ENCODE measurements at places on chromosomes 2 and 18. TPM values are rescaled to one million over a fixed set of nuclear protein-coding genes. Genes with fewer than 3 reads are reported as not detected.

RND3 gene
- 21.8 TPM for total RNA-seq

RAMP1 gene
- 69.5 TPM for total RNA-seq

CIDEA gene
- 18.8 TPM for total RNA-seq

PROC gene
- total RNA-seq = not detected

GRCh38 chr2:83068714-83069113, 1390.4 kb downstream of the SUCLG1 start:
- no peaks in the 10 kb centered on the region for H3K36me3 ChIP-seq
- no peak overlapping the region for H3K4me3 ChIP-seq
- no peak for DNase-seq
- no peaks in the 10 kb centered on the region for H3K4me1 ChIP-seq
- no peak overlapping the region for H3K27ac ChIP-seq

GRCh38 chr2:23005469-23005868, 379.5 kb upstream of the KLHL29 start:
- no peaks in the 10 kb centered on the region for H3K36me3 ChIP-seq
- H3K4me3 ChIP-seq = no peak overlapping the region
- H3K4me1 ChIP-seq = no peaks in the 10 kb centered on the region
- DNase-seq = no peak
- H3K27ac ChIP-seq = no peak overlapping the region

- no peaks in the 10 kb centered on the region for H3K4me1 ChIP-seq
- no peak overlapping the region for H3K27ac ChIP-seq
- H3K4me3 ChIP-seq = no peak overlapping the region
- H3K36me3 ChIP-seq = no peaks in the 10 kb centered on the region
- no peaks in the 10 kb centered on the region for H3K27me3 ChIP-seq
- DNase-seq = no peak
Measured at GRCh38 chr2:227853204-227853629, 18.2 kb upstream of the DAW1 start.

GRCh38 chr2:162215162-162215561, 28.1 kb downstream of the FAP start:
- DNase-seq = no peak
- H3K27me3 ChIP-seq = no peaks in the 10 kb centered on the region
- no peak overlapping the region for H3K4me3 ChIP-seq
- H3K4me1 ChIP-seq = no peaks in the 10 kb centered on the region
- H3K27ac ChIP-seq = no peak overlapping the region

GRCh38 chr18:3970929-3971328, 484.2 kb downstream of the DLGAP1 start:
- H3K27me3 ChIP-seq = no peaks in the 10 kb centered on the region
- no peaks in the 10 kb centered on the region for H3K4me1 ChIP-seq
- DNase-seq = no peak
- H3K4me3 ChIP-seq = no peak overlapping the region

GRCh38 chr2:111226876-111227700, 106.4 kb downstream of the BCL2L11 start:
- no peak overlapping the region for H3K27ac ChIP-seq
- DNase-seq = no peak
- H3K27me3 ChIP-seq = no peaks in the 10 kb centered on the region
- no peaks in the 10 kb centered on the region for H3K4me1 ChIP-seq
- no peaks in the 10 kb centered on the region for H3K36me3 ChIP-seq

DNA sequence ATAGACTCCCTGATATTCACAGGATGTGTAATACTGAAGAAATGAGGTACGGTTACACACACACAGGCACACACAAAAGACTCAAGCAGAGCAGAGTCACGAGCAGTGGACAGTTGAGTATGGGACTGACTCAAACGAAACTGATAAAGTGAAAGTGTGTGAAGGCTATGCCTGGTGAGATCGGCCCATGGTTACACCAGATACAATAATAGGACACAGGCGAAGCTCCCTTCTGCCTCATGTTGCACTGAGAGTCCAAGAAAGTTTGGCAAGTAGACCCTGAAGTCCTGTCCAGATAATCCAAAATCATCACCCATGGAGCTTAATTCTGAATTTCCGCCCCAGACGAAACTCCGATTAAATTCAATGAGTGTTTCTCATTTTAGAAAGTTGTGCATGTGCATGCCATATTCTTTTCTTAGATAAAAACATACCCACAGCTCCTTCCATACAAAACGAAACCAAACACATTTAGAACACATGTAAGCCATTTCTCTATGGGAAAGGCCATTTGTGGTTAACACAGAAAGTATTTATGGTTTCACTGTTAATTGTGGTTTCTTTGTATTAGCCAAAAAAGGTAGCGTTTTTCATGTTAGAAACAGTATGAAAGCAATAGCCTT, 567.6 kb downstream of the PLCL1 start:
- no peaks in the 10 kb centered on the region for H3K27me3 ChIP-seq
- no peak overlapping the region for H3K4me3 ChIP-seq
- DNase-seq = no peak
- H3K27ac ChIP-seq = no peak overlapping the region

- no peaks in the 10 kb centered on the region for H3K4me1 ChIP-seq
- H3K27me3 ChIP-seq = no peaks in the 10 kb centered on the region
- no peak overlapping the region for H3K27ac ChIP-seq
- no peak overlapping the region for H3K4me3 ChIP-seq
- H3K36me3 ChIP-seq = no peaks in the 10 kb centered on the region
Measured at GRCh38 chr2:166361351-166362153, 14.2 kb downstream of the SCN9A start.

DNA sequence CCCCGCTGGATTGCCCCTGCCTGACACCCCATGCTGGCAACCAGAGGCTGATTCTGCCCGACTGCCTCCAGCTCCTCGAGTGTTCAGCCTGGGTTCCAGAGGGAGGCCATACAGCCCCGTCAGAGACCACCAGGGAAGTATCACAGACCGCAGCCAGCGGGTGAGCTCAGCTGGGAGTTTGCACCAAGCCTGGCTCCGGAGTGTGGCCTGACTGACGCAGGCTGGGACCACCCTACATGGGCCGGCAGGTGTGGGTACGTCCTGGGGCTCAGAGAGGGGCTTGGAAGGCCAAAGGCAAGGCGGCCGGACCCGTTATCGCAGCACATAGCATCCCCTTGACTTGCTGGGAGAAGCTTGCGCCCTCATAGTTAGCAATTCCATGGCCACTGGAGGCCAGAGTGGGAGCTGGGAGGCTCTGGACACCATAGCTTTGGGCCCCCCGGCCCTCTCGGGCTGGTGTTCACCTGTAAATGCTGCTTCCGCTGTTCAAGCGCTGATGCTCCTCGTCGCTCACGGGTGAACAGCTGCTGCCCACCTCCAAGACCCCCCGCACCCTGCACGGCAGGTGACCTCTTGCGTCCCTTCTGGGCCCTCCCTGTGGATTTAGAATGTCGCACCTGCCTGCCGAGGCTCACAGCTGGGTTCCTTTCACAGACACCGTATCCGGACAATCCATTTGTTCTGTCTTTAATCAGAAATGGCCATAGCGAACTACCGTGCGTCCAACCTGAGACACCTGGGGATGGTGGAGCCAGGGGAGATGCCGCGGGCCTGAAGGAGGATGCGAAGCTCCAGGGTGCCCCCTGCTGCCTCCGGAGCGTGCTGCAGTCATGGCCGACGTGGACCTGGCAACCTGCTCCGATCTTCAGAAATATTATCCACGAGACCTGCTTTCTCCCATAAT, 31.2 kb upstream of the SLC66A3 start:
- no peak overlapping the region for H3K4me3 ChIP-seq
- H3K4me1 ChIP-seq = peaks cover 10% of the 10 kb centered on the region
- no peak overlapping the region for H3K27ac ChIP-seq
- H3K27me3 ChIP-seq = no peaks in the 10 kb centered on the region
- no peaks in the 10 kb centered on the region for H3K36me3 ChIP-seq

DNA sequence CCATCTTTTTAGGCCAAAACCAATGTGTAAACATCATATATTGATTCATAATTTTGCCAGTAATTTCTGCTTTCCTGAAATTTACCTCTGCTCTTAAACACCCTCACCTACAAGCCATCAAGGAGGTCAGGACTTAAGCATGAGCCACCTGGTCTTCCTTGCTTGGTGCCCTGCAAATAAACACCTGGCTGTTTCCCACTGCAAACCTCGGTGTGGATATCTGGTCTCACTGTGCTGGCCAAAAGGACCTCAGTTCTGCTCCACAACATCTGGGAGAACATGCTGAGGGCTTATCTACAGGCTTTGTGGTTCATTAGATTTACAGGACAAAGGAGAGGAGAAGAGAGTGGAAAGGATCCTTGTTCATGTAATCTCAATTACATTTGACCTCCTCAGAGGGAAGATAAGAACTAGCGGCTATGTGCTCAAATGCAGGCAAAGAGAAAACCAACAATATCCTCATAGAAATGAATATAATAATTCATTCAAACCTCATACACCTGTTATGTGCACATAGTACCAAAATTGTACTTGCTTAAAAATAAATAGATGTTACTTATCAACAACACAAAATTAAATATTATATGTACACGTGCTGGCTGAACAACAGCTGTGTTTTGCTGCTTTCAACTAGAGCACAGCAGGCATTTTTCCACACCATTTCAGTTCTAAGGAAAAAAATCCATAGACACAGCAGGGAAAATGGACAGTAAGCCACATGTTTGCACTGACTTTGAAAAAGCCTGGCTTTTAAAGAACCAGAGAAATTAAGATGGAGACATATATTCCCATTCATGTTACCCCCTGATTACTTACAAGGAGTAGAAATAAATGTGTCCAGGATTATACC, 465.1 kb downstream of the LPIN1 start:
- no peaks in the 10 kb centered on the region for H3K27me3 ChIP-seq
- H3K4me1 ChIP-seq = no peaks in the 10 kb centered on the region
- no peak overlapping the region for H3K4me3 ChIP-seq
- no peak overlapping the region for H3K27ac ChIP-seq
- no peaks in the 10 kb centered on the region for H3K36me3 ChIP-seq

- H3K27ac ChIP-seq = peak overlapping the region; percentile 12
- no peaks in the 10 kb centered on the region for H3K36me3 ChIP-seq
- no peak for DNase-seq
- no peaks in the 10 kb centered on the region for H3K27me3 ChIP-seq
- H3K4me3 ChIP-seq = no peak overlapping the region
- H3K4me1 ChIP-seq = no peaks in the 10 kb centered on the region
Measured at GRCh38 chr2:217074576-217075255, 214.9 kb upstream of the TNP1 start.

DNA sequence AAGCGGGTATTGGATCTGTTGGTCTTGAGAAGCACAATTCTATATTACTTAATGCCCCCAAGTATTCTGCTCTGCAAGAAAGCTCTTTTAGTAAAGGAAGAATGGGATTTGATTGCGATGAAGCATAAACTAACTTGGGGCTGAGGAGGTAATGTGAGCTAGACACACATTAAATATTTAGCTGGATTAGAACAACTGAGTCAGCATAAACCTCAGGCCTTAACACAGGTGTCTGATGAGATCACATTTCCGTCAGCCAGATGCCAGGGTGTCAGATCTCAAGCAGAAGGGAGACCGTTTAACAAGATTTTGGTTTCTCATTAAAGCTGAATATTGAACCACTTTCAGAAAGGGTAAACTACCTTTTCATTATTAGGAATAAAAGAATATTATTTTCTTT, 94.5 kb downstream of the GYPC start:
- no peak overlapping the region for H3K4me3 ChIP-seq
- H3K27ac ChIP-seq = no peak overlapping the region
- no peak for DNase-seq
- no peaks in the 10 kb centered on the region for H3K36me3 ChIP-seq

All from tibial nerve (tissue), 4 donors.